ENCODE measurements at places on chromosomes 1 and 21. TPM values are rescaled to one million over a fixed set of nuclear protein-coding genes. Genes with fewer than 3 reads are reported as not detected.

DNA sequence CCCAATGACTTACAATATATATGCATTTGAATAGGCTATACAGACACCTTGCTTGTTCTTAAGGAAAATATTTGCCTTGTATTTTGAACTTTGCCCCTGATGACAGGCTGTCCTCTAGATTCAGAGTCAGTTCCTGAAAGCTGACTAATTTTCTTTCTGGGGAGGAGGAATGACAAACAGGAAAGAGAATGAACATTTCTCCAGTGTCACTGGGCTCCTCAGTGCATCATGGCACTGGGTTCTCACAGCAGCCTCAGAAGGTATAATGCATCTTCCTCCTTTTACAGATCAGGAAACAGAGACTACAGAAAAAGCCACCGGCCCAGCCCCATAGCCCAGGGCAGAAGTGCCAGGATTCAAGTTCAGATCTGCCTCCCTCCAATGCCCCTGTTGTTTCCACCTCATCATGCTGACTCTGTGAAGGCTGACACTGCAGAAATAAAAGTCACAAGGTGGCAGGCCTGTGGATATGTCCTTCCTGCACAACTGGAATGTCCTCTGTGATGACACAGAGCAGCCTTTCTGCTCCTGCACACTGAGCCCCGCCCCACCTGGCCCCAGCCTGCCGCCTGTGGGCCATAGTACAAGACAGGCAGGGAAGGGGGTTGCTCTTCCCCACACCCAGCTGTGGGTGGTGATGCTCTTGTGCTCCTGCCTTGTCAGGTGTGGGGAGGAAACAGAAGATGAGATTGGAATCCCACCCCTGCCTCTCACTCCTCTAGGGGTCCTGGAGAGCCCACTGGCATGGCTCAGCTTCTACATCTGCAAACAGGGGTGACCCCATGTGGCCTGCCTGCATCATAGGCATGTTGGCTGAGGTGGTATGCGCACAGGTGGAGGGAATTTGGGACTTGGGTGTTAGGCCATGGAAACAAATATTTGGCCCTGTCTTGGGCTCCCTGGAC is 6.4 kb downstream of the TTC22 start:
- no peaks in the 10 kb centered on the region for H3K4me1 ChIP-seq
- no peak overlapping the region for H3K4me3 ChIP-seq
- H3K36me3 ChIP-seq, result no peaks in the 10 kb centered on the region
- no peak overlapping the region for H3K27ac ChIP-seq

GRCh38 chr1:118914379-118915161 is 73.6 kb downstream of the TBX15 start:
- no peaks in the 10 kb centered on the region for H3K27me3 ChIP-seq
- no peak overlapping the region for H3K4me3 ChIP-seq
- no peak for DNase-seq
- H3K27ac ChIP-seq, result no peak overlapping the region
- H3K4me1 ChIP-seq, result no peaks in the 10 kb centered on the region

- H3K4me3 ChIP-seq, result no peak overlapping the region
- H3K27me3 ChIP-seq, result no peaks in the 10 kb centered on the region
- DNase-seq, result no peak
- no peaks in the 10 kb centered on the region for H3K36me3 ChIP-seq
- H3K4me1 ChIP-seq, result no peaks in the 10 kb centered on the region
Measured at GRCh38 chr1:183588827-183589226, 1.4 kb downstream of the NCF2 start.

GRCh38 chr1:230381049-230381467 is 45.1 kb downstream of the PGBD5 start:
- no peaks in the 10 kb centered on the region for H3K36me3 ChIP-seq
- no peaks in the 10 kb centered on the region for H3K27me3 ChIP-seq

GRCh38 chr1:58861076-58861475 is 77.2 kb upstream of the JUN start:
- H3K27me3 ChIP-seq, result no peaks in the 10 kb centered on the region
- no peak for DNase-seq
- H3K4me1 ChIP-seq, result peaks cover 19% of the 10 kb centered on the region

- no peaks in the 10 kb centered on the region for H3K4me1 ChIP-seq
- DNase-seq, result no peak
- H3K36me3 ChIP-seq, result no peaks in the 10 kb centered on the region
Measured at GRCh38 chr1:6016191-6016865, 24.1 kb upstream of the NPHP4 start.

GRCh38 chr1:228393268-228393701 is 13.3 kb downstream of the TRIM11 start:
- no peaks in the 10 kb centered on the region for H3K27me3 ChIP-seq
- no peaks in the 10 kb centered on the region for H3K4me1 ChIP-seq
- peak; percentile 57 for DNase-seq
- no peak overlapping the region for H3K27ac ChIP-seq
- H3K36me3 ChIP-seq, result no peaks in the 10 kb centered on the region

The PLEKHG5 gene
- 7.4 TPM for total RNA-seq
